ENCODE measurements at places on chromosomes 7 and 10.

- DNase-seq = peak; percentile 76
These were observed 558 bp downstream of the ARHGAP22 start for GRCh38 chr10:48604039-48604990.

DNA sequence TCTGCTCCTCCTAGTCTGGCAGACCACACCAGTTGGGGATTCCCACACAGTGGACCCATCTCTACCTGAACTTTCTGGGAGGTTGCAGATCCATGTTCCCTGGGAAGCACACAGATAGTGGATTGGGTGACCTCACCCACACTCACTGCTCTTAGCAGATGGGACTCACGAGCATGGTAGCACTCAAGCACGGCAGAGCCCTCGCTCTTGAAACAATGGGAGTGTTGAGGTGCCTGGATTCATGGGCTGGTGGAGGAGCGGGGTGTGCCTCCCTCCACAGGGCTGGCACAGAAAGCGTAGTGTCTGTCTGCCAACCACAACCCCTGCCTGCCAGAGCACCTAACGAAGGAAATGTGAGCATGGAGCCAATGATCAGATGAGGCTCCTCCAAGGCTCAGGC, 568.0 kb downstream of the POM121L12 start:
- no peak for DNase-seq

DNA sequence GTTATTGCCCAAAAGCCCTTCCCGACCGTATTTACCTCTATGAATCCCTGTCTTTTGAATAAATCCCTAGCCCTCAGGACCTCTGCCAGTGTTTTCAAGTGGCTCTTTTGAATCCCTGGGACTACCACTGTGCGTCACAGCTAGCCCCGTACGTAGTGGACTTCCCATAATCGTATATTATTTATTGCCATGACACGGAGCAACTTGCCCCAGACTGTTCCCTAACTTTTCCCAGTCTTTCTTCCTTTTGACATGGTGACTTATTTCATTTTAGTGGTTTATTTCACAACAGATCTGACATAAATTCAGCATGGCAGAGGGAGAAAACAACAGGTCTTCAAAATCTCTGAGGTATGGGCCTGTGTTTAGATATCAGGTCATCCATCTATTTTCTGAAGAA, 318.6 kb upstream of the KLF6 start:
- DNase-seq = no peak

DNA sequence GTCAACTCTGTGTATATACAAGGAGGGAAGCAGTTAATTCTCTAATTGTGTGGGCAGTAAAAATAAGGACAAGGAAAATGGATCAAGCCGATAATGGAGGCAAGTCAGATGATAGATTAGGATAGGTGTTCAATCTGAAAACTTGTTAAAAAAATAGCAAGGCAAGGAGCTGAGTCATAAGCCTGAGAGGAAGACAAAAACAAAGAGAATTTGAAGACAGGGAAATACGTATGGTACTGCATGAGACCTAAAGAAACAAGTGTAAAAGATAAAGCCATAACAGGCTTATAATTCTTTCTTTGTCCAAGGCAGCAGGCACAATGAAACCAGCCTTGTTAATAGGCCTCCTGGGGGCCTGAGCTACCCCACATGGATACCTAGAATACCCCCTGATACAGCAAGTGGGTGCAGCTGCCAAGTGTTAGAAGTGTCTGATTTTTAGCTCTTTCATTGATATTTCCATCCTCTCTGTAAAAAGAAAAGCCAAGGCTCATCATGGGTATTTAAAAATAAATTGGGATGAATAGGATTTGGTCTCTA, 1570.6 kb upstream of the LRRTM3 start:
- no peak for DNase-seq

GRCh38 chr7:108244110-108244509, 113.9 kb upstream of the LAMB4 start:
- DNase-seq = no peak

DNA sequence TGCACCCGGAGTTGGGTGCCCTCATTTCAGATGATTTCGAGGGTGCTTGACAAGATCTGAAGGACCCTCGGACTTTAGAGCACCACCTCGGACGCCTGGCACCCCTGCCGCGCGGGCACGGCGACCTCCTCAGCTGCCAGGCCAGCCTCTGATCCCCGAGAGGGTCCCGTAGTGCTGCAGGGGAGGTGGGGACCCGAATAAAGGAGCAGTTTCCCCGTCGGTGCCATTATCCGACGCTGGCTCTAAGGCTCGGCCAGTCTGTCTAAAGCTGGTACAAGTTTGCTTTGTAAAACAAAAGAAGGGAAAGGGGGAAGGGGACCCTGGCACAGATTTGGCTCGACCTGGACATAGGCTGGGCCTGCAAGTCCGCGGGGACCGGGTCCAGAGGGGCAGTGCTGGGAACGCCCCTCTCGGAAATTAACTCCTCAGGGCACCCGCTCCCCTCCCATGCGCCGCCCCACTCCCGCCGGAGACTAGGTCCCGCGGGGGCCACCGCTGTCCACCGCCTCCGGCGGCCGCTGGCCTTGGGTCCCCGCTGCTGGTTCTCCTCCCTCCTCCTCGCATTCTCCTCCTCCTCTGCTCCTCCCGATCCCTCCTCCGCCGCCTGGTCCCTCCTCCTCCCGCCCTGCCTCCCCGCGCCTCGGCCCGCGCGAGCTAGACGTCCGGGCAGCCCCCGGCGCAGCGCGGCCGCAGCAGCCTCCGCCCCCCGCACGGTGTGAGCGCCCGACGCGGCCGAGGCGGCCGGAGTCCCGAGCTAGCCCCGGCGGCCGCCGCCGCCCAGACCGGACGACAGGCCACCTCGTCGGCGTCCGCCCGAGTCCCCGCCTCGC, at the start of gene EGFR:
TSS of gene EGFR (plus strand) at position 657 of the 830 bp plus-strand sequence. CDS start 261 bp downstream, outside the sequence.
- peak; percentile 56 for DNase-seq

DNA sequence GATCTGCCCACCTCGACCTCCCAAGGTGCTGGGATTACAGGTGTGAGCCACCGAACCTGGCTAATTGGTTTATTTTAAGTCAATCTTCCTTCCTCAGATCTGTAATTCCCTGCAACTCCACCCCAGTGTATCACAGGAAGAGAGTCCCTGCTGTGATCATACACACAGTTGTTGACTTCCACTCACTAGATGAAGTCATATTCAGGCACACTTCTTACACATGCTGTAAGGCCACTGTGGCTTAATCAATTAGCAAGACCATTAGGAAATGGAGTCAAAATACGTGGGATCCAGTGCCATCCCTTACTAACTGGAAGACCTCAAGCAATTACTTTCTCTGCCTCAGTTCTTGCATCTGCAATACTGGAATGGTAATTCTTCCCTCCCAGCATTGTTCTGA, 66.1 kb upstream of the PAX2 start:
- DNase-seq = no peak

DNA sequence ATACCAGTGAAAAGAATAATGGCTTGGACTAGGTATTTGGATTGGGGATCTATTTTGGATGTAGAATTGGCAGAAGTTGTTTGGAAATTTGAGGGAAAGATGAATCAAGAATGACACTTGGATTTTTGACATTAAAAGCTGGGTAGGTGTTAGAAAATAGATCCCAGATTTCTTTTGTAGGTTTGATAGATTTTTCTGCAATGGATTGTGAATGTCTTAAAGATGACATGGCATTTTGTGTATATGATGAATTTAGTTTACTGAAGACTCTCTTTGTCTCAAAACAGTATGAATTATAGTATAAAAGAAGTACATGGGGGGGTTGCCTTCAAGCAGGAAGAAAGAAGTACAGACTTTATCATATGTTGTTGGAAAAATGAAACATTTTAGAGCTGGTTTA, 75.8 kb downstream of the MPLKIP start:
- no peak for DNase-seq
